Liver (tissue), 10 donors: ENCODE measurements at places on chromosomes 2 and 18. TPM values are rescaled to one million over a fixed set of nuclear protein-coding genes. Genes with fewer than 3 reads are reported as not detected.

- DNase-seq = no peak
These were observed 50.2 kb upstream of the MRPL33 start for GRCh38 chr2:27721335-27721734.

- DNase-seq = no peak
These were observed 446.2 kb upstream of the SLC14A2 start for GRCh38 chr18:45168866-45169600.

DNA sequence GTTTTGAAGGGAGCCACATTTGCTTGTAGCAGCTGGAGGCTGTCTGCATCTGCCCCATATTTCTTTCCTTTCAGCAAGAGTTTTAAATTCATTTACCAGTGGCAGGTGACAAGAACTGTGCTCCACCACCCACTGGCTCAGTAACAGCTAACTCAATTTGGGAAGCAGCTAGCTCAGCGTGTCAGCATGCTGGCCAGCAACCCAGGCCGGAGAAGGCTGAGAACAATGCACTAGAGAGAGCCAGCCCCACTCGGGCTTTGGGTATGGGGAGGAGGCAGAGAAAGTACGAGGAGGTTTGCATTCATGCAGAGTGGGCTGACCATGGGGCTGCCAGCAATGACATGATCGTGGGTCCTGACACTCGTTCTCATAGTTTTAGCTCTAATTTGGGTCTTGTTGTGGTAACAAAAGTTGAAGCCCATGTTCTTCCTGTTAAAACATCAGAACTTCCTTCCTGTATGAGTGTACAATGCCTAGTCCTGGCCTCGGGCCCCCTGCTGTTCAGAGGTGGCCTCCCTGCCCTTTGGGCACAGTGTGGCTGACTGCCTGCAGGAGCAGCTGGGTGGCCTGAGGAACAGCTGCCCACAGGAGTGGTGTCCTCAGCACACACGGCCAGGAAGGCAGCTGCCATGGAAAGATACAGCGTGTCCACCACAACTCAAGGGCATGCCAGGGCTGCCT, 23.0 kb downstream of the CDC42EP3 start:
- DNase-seq = no peak

- no peak for DNase-seq
These were observed 80.6 kb downstream of the MYO1B start for GRCh38 chr2:191325651-191326365.

DNA sequence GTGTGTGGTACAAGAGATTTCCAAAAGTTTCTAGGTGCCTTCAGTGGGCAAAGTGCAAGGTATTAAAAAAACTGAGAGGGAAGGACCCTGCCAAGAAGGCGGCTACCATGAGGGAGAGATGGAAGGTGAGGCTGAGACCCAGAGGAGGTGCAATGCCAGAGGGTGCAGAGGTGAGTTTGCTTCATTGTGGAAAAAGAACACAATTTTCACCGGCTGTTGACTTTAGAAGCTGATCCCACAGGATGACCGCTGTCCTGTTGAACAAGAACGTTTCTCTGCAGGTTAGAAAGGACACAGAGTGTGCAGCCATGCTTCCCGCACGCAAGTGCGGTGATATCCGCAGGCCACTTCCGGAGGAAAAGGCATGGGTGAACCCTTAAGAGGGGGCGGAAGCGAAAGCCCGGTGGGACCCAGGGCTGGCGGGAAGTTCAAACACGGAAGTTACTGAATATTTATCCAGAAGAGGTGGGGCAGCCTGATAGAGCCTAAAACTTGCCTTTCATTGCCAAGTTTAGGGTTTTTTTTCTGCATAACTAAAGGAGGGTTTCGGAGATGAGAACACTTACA, 16.6 kb downstream of the SP110 start:
- DNase-seq = no peak

- no peak for DNase-seq
These were observed 19.5 kb downstream of the CNOT11 start for GRCh38 chr2:101272045-101272784.

DNA sequence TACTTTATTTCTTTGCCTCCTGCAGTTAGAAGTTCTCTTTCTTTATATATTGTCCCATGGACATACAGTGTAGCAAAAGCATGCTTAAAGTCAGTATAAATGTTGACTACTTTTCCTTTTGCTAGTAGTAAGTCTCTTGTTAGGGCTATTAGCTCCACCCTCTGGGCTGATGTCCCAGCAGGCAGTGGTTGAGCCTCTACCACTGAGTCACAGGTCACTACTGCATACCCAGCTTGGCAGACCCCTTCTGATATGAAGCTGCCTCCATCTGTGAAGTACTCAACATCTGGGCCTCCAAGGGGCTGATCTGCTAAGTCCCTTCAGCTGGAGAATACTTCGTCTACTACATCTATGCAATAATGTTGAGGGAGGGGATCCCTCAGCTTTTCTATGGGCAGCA, 61.0 kb upstream of the SLC35G4 start:
- no peak for DNase-seq

DNA sequence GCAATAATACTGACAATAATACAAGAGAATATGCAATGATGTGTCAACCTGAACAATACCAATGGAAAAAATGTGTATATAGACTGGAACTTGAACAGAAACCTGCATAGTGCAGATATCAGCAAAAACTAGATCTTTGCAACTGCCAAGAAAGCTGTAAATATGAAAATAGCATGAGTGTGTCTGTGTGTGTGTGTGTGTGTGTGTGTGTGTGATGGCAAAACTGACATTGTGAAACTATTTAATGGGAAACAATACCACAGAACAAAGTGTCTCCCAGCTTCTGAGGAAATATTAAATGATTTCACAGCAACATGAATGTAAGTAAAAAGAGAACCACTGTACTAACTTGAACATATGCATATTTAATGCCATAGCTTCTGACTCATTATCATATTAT, 558.2 kb upstream of the LINC00305 start:
- no peak for DNase-seq

- no peak for DNase-seq
These were observed 86.8 kb upstream of the IL1R2 start for GRCh38 chr2:101904916-101905315.

- DNase-seq = no peak
These were observed 439.9 kb upstream of the ETAA1 start for GRCh38 chr2:66957198-66957597.

DNA sequence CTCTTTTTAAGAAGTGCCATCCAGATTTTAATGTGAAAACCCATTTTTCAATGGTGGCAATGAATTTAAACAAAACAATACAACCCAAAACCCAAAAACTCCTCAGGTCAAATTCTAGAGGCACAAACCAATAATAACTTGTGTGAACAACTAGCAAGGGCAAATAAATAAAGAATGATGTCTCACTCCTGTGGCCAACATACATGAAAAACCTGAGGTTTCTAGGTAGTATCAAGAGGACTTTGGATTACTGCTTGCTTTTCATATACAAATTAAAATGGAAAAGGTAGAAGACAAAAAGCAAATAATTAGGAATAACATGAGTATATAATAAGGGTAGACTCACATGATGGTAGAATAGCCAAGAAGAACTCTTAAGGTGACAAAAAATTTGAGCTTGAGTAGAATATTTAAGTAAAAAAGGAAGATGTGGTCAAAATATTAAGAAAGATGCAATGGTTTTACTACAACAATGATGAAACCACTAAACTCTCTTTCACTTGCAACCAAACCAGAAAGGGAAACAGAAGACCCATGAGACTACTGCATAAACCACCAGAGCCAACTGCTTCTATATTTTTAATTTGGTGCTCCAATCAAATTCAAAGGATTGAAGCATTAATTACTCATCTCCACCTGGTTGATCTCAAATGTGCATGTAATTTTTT, 53.5 kb downstream of the DARS1 start:
- DNase-seq = no peak

GRCh38 chr18:77132369-77133050, at the start of gene MBP:
Gene MBP, minus strand, starts transcription at chr18:77132783. Its CDS starts 27,522 bp downstream, at chr18:77105261.
- peak; percentile 76 for DNase-seq

DNA sequence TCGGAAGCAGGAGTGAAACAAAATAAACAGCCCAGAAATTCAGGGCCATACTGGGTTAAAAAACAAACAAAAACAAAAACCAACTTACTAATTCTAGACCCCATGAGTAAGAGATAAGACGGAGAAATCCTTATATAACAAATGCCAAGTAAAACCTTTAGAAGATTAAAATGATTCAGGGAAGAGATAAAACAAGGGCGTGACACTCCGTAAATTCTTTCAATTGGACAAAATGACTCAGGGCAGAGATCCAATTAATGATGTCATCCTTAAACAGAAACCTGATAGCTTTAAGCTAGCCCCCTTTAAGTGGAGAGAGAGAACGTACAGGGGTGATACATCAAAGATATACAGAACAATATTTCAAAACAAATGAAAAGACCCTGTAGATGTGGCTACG, 317.4 kb downstream of the NBAS start:
- no peak for DNase-seq

DNA sequence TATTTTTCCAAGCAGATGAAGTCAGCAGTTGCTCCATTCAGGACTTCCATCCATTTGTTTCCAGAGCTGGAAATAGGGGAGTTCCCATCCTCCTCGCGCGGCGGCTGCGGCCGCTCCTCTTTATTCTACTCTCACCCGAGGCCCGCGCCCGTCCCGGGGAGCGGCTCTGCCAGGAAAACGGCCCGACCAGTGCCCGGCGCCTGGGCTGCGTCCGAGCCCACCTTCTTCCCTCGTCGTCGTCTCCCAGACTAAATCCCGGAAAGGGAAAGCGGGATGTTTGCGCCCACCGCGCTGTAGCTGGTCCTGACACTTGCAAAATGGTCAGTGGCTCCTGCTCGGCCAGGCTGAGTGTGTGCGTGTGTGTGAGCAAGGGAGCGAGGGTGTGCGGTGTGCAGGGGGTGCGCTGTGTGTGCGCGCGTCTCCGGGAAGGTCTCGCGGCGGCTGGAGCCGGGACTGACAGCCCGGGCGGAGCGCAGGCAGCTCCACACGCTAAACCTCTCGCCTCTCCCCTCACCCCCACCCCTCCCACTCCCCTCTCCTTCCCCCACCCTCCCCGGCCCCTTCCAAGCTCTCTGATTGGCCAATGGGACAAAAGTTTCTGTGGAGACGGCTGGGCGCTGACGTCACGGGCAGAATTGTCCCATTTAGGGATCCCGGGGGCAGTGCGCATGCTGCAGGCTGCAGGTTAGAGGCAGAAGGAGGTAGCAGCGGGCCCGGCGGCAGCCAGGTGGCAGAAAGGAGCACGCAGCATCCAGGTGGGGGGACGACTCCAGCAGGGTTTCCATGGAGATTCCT, at the start of gene NOL4:
Gene NOL4 (minus strand): TSS at position 491 of the 795 bp plus-strand sequence. CDS start 1,660 bp downstream, outside the sequence.
- no peak for DNase-seq

DNA sequence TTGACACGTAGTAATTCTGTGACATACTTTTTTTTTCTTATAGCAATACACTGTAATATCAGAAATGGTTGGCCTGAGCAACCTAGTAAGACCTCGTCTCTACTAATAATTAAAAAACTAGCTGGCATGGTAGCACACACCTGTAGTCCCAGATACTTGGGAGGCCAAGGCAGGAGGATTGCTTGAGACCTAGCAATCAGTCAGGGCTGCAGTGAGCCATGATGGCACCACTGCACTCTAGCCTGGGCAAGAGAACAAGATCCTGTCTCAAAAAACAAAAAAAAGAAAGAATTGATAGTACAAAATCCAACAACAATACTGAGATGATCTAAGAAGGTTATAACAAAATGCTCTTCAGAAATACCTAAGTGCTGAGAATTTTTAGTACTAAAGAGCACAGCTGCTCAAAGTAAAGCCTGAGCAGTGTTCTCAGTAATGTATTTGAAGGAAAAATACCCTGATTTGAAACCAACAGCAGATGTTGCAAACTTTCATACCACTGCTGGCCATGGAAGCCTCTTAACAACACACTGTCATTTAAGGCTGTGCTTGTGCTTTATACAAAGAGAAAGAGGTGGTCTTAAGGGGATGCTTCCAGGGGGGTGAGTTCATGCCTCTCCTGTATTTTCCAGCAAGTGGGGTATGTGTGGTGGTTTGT, 132.6 kb upstream of the CDCA7 start:
- DNase-seq = no peak

DNA sequence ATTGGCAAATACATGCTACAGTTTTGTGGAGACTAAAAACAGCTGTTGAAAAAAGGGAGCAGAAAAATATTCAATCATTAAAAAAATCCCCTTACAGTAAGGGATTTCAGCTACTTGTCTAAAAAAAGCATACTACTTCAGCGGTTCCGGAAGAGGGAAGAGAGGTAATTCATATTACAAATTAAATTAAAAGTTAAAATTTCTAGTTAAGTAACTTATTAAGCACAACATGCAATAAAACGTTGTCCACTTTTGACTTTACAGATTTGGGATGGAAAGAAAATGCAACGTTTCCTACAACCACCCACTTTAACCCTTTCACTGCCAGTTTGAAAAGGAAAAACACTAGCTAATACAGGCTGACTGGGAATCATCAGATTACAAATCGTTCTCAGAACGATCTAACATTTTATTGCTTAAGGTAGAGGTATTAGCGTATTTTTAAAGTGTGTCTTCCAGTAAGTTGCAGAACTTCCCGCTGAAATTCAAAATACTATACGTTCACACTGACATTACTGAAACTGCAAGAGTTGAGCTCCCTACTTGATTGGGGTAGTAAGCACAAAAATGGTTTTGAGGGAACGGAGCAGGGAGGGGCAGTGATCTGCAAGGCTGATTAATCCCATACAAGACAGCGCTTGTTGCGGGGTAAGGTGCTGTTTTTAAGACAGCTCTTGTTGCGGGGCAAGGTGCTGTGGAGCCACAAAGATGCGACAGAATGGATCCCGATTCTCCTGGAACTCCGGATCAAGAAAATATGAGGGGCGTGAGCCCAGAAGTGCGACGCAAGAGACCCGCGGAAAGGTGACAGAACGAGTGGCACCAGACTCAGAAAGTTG, 743 bp downstream of the HADHA start:
- no peak for DNase-seq

DNA sequence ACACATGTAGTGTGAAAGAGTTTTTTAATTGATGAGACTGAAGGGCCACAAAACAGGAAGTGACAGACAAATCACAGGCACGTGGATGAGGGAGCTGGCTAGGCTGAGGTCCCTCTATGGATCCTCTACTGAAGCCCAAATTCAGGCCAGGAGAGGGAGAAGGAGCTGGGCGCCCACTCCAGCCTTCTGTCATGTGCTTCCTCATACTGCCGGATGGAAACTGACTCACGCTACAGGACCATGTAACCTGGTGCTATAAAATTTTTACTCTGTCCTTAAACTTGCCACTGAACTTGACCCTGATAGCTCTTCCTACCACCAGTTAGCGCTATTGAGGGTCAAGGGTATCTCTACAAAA, 31.3 kb downstream of the PSTPIP2 start:
- DNase-seq = no peak

DNA sequence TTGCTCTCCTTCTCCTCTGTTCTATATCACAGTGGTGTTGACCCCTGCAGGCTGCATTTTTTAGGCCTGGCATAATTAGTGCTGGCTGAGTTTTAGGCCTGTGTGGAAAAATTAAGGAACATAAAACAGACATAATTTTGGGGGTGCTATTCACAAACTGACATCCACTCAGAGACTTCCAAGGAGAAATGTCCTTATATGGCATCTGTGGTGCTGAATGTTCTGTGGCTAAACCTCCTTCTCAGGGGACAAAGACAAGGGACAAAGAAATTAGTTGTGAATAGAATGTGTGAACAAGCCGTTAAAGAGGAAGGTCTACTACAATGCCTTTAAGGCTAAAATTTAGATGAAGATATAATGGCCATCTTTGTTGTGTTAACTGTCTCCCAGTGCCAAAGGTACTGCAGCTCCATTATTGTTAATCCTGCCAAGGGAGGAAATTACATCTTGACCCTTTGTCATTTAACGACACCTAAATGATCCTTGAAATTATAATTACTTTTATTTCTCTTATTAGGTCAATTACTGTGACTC, 870.0 kb upstream of the CHAC2 start:
- no peak for DNase-seq

Gene ZNF892
- polyA plus RNA-seq = 0.17 TPM

Gene CPLX4
- not detected for polyA plus RNA-seq

Gene MBP
- 9.7 TPM for polyA plus RNA-seq

Gene TNS1
- polyA plus RNA-seq = 16.3 TPM

Gene HOXD12
- not detected for polyA plus RNA-seq

Gene ABCB11
- 18.3 TPM for polyA plus RNA-seq

Gene LIPG
- polyA plus RNA-seq = 30.6 TPM
